LHCN-M2 (cell line): ENCODE measurements at places on chromosomes 7 and 10. TPM values are rescaled to one million over a fixed set of nuclear protein-coding genes. Genes with fewer than 3 reads are reported as not detected.
A peak's percentile ranks its signal among the peaks of the same experiment; 100 is the strongest.

DNA sequence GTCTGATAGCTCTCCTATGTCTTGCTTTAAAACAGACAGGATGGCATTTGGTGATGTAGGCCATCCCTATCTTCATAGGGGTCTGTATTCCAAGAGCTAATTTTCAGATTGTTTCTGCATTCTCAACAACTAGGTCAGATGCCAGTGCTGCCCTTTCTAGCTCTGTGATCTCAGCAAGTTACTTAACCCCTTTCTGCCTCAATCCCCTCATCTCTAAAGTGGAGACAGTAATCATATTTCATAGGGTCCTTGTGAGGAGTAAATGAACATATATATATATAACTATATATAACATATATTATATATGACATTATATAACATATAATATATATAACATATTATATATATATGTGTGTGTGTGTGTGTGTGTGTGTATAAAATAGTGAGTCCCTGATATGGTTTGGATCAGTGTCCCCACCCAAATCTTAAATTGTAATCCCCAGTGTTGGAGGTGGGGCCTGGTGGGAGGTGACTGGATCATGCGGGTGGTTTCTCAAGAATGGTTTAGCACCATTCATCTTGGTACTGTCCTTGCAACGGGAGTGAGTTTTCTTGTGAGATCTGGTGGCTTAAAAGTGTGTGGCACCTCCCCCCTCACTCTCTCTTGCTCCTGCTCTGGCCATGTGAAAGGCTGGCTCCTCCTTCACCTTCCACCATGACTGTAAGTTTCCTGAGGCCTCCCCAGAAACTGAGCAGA lies 45.2 kb downstream of the HIPK2 start:
- no peak for DNase-seq

SRGN gene
- total RNA-seq: 409 and 438 TPM in 2 replicates

DNA sequence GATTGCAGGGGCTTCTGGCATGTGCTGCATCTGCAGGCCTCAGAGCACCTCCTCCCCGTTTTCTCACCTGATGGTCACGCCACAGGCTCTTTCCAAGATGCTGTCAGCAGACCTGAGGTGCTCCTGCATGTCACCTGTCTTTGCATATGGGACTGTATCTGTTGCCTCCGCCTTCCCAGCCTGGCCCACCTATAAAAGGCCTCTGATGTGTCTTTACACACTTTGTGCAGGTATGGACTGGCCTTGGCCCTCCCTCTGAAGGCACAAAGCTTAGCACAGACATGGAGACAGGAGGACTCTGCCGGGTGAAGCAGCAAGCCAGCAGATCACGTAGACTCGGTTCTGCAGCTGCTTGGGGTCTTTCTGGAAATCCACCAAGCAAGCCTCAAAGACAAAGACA lies 220.9 kb upstream of the PPP2R2D start:
- no peak for DNase-seq

GRCh38 chr7:81624650-81625631 lies 144.9 kb downstream of the HGF start:
- peak; percentile 45 for DNase-seq

DNA sequence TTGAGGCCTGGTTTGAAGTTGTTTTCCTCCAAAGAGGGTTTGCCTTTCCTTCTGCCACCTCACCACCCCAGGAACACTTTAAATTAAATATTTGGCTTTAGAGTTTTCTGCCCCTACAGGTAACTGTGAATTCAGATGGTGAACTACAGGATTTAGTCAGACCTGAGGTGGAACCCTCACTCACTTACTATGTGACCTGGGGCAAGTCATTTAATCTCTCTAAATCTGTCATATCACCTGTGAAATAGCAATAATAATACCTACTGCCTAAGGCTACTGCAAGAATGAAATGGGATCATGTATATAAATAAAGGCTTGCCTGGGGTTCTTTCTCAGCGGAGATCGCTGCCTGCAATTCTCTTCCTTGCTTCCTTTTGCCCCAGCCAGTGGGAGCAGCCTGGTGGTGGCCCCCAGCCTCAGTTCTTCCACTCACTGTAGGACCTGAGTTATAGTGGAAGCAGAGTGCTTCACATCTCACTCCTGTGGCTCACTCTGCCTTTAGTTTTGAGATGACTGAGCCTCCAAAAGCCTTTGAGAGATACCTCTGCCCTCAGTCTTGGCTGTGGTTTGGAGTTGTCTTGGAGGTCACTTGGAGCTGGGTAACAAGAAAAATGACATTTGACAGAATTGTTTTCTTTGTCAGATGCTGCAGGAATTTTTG lies 6.1 kb upstream of the ANKRD2 start:
- no peak for DNase-seq
